ENCODE measurements at places on chromosomes 4 and X.

GRCh38 chr4:183495184-183495583, 9.7 kb upstream of the ING2 start:
- DNase-seq = no peak

DNA sequence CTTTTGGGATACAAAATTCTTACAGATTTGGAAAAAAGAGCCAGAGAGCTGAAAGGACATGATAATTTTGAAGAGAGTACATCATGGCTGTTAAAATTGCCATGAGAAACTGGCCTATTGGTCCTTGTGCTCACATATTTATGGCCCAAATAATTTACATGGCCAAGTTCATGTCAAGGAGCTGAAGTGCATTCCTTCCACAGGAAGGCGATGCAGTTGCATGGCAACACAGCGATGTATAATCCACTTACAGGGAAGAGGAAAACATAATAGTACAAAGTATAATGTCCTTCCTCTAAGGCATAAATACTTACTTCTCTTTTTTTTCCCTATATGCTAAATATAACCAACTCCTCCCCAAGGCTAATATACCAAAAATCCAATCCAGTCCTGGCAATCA, 914.5 kb upstream of the AGA start:
- DNase-seq = no peak

- DNase-seq = no peak
These were observed 4.6 kb downstream of the RAB33A start for GRCh38 chrX:130176354-130176776.

DNA sequence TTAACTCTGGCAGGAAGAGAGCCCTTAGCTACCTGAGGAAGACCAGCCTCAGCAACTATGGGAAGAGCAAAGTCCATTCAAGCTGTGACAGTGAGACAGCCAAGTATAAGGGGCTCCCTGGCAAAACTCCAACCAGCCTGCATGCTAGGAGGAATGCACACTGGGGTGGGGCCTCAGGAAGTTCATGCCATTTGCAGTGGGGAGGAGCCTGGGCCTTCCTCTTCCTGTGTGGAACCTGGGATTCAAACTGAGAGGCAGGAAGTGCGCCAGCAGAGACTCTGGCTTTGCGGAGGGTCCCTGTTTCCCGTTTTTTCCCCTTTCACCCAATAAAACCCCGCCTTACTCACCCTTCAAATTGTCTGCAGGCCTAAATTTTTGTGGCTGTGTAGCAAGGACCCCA, 33.0 kb downstream of the TFDP3 start:
- DNase-seq = no peak

DNA sequence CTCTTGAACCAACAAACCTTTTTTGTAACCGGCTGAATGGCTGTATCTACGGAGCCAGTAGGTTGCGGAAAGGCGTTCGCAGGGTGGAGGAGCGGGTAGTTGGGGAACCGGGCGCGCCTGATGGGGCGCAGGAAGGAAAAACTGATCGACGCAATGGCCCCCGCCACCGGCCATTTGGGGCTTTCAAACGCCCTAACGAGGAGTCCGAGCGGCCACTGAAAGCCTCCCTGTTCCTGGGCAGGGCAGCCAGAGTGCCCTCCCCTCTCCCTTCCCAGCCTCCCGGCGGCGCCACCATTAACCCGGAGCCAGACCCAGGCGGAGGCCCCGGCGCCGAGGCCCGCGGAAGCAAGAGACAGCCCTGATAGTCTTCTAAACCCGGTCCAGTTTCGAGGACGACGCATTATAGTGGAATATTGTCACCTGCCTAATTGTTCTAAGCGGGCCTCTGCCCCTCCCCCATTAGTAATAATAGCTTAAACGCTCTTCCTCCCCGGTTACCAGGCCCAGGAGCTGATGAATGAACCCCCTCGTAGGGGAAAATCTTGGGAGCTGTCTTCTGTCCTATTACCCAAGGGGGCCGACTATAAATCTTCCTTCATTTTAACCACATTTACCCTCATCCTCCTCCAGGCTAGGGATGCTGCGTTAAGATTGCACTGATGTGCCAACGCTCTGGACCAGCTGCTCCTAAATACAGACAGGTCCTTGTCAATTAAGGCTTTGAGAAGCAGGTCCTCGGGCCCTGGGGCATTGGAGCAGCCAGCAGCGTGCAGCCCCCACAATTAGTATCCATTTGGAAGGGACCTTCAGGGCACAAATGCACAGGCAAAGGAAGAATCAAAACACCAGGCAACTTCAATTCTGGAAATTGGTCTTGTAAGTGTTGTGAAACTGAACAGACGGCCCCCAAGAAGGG, 61.6 kb upstream of the TMEM33 start:
- DNase-seq = no peak

- no peak for DNase-seq
These were observed 35.8 kb downstream of the MBNL3 start for GRCh38 chrX:132452911-132453550.

DNA sequence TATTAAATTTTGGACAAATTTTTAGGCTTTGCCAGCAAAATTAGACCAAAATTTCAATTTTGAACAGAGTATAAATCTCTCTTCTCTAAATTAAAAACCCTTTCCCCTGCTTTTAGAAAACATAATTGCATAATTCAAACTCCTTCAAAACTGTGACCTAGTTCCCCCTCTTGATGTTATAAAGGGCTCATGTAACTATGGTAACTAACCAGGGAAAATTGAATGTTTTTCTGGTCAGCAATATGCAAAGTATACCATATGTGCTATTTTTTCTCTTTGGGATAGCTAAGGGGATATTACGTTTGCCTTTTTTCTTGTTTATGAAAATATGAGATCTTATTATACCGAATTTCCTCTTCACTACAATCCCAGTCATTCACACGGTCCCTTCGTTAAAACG, 5.1 kb upstream of the ING2 start:
- DNase-seq = no peak

- no peak for DNase-seq
These were observed 256.6 kb upstream of the NDST3 start for GRCh38 chr4:117777721-117778120.

DNA sequence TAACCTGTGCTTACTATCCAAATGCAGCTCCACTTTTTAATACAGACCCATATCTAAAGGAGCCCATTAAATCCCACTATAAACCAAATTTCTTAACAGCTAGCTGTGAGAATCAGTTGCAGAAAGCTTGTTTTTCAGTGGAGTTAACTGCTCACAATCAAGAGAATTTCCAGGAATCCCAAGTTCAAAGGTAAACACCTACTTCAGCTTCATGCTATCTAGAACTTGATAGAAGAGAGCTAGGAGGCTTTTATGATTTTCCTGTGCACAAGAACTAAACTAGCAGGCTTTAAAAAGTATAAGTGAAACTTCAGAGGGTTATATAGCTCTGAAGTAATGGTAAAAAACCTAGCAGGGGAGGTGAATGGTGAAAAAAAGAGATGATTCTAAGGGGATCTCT, 96.2 kb upstream of the PABPC4L start:
- DNase-seq = no peak

- DNase-seq = no peak
These were observed 567.3 kb upstream of the ATOH1 start for GRCh38 chr4:93261207-93261606.

DNA sequence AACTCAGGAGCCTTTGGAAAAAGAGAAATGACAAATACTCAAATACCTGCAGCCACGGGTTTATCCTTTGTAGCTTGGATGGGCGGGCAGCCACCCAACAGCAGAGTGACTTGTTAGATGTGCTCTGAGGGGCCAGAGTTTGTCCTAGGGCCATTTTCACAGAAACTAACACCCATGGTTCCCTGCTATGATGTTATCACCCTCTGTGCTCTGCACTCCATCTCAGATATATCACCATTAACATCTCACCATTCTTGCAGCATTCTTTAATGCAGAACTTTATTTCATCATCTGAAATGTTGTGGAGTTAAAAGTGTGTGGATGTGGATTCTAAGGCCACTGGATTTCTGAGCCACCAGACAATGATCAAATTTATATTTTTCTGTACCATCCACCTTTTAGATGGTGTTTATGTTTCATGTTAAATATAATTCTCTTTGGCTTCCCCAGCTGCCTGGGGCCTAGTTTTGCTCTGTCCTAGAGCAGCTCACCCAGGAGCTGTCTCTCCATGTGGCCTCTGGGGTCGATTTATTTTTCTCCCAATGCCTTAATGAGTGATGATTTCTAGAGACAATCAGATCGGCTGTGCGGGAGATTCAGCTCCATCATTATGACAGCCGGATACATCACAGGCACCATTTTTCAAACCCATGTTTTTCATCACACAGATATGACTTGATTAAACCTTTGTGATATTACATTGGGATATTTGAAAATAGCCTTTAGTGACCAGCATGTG, 380.8 kb downstream of the BCOR start:
- DNase-seq = no peak

DNA sequence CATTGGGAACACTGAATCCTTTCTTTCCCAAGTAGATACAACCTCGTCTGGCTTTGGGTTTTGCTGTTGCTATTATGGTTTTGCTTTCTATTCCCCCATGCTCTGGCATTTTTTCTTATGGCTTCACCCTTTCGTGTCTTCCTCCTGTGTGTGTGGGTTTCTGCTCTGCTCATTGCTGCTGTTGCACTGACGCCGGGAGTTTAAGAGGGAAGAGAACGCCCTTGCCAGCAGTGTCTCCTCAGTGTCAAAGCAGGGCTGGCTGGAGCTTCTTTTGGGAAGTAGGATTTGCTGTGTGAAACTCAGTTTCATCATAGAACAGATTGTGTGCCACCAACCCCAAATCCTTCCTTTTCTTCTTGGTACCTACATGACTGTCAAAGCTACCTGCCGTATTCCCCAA, 63.7 kb downstream of the CLDN22 start:
- no peak for DNase-seq

- no peak for DNase-seq
These were observed 873.4 kb upstream of the PCDH10 start for GRCh38 chr4:132275583-132276121.

DNA sequence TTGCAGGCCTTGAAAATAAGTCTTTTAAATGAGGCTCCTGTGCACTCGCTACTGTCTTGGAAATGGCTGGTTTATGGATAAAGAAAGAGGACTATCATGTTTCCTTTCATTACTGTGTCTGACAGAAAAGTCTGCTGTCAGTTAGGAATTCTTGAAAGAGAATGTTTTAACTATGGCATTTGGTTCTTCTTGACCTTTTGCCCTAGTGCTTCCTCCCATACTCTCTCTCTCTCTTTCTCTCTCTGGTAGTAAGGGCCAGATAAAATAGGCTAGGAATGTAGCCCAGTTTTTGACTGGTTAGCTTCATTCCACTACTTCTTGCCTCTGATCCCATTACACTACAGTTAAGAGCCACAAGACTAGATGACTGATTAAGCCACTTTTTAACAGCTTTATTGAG, 29.8 kb downstream of the YY2 start:
- no peak for DNase-seq

- no peak for DNase-seq
These were observed 187.4 kb downstream of the SOX3 start for GRCh38 chrX:140317462-140317861.

GRCh38 chrX:153832728-153833127, 2.4 kb upstream of the PDZD4 start:
- DNase-seq = no peak

DNA sequence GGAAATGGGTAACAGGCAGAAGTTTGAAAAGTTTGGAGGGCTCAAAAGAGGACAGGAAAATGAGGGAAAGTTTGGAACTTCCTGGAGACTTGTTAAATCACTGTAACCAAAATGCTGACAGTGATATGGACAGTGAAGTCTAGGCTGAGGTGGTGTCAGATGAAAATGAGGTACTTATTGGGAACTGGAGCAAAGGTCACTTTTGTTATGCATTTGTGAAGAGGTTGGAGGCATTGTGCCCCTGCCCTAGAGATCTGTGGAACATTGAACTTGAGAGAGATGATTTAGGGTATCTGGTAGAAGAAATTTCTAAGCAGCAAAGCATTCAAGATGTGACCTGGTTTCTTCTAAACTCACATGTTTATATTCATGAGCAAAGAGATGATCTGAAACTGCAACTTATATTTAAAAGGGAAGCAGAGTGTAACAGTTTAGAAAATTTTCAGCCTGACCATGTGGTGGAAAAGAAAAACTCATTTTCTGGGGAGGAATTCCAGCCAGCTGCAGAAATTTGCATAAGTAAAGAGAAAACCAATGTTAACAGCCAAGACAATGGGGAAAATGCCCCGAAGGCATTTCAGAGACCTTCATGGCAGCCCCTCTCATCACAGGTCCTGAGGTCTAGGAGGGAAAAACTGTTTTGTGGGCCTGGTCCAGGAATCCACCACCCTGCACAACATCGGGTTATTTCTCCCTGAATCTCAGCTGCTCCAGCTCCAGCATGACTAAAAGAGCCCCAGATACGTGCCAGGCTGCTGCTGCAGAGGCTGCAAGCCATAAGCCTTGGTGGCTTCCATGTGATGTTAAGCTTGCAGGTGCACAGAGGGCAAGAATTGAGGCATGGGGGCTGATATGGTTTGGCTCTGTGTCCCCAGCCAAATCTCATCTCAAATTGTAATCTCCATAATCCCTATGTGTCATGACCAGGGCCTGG, 632.5 kb upstream of the GNPDA2 start:
- no peak for DNase-seq

DNA sequence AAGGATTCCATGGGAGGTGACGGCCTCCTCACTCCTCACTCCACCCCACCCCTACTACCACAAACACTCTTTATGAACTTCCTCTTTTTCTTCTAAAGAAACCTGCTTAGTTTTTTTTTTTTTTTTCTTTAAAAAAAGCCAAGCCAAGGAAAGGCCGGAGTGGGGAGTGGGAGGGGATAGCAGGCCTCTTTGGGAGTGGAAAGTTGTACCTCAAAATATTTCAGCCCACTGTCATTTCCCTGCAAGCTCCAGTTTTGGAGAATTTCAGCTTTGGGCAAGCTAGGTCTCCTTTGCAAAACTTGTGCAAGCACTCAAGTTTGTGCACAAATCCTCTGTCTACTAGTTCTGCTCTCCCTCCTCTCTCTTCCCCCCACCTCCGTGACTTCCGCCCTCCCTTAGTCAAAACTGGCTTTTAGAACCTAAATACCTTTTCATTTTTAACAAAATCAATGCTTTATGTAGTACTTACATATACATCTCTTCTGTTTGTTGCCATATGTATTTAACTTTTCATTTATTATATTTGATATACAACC, 512 bp upstream of the ANTXR2 start:
- no peak for DNase-seq

GRCh38 chrX:15737959-15738902, at the start of gene CA5B:
Gene CA5B (plus strand): TSS chrX:15738270. CDS start chrX:15750024, 11,754 bp downstream.
- peak; percentile 100 for DNase-seq

- no peak for DNase-seq
These were observed 56.1 kb downstream of the CCSER1 start for GRCh38 chr4:90183254-90183653.

DNA sequence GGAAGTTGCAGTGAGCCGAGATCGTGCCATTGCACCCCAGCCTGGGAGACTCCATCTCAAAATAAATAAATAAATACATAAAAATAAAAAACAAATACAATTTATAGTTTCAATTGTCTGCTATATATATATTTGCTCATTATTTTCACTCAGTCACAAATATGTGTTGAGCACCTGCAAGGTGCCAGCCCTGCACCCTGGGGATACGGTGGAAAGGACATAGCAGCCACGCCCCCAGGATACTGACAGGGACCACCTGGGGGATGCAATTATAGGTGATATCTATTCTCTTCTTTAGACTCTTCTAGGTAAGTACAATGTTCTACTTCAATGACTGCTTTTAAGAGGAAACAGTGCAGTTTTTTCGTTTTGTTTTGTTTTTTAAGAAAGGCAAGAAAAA, 85.0 kb downstream of the JAKMIP1 start:
- no peak for DNase-seq
